ENCODE measurements at places on chromosomes 3 and 15. TPM values are rescaled to one million over a fixed set of nuclear protein-coding genes. Genes with fewer than 3 reads are reported as not detected.
A peak's percentile ranks its signal among the peaks of the same experiment; 100 is the strongest.

GRCh38 chr3:19103510-19103909 lies 44.8 kb upstream of the KCNH8 start:
- DNase-seq, result peak; percentile 32
- no peaks in the 10 kb centered on the region for H3K27me3 ChIP-seq
- peaks cover 7% of the 10 kb centered on the region for H3K4me1 ChIP-seq
- H3K36me3 ChIP-seq, result peaks cover 2% of the 10 kb centered on the region
- H3K4me3 ChIP-seq, result peak overlapping the region; percentile 78
- H3K27ac ChIP-seq, result no peak overlapping the region

DNA sequence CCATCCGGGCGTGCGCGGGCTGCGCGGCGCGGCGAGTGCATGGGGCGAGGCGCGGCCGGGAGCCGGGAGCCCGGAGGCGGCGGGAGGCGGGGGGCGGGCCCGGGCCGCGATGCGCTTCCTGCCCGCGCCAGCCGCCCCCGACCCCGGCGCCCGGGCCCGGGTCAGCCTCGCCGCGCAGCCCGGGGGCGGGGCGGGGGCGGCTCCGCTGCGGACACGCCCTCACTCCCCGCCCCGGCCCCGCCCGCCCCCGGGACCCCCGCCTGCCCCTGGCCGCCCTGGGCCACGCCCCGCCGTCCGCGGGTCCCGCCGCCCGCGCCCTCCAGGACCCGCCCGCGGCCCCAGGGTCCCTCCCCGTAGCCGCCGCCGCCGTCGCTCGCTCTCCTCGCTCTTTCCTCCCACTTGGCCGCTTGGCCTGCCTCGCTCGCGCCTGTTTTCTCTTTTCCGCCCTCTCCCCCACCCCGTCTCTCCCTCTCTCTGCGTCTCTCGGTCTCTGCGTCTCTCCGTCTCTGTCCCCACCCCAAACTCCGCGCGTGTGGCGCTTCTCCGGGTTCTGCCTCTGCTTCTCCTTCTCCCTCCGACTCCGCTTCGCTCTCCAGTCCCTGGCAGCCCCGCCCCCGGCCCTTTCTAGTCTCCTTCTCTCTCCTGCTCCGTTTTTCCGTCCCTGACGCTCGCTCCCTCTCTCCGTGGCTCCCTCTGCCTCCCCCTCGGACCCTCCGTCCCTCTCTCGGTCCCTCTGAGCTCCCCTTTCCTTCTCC lies at the start of gene PLXND1:
Gene PLXND1 (minus strand): TSS at position 41 of the 755 bp plus-strand sequence. CDS start 37 bp downstream, at position 4.
- peaks cover 14% of the 10 kb centered on the region for H3K27me3 ChIP-seq
- no peak within 1 kb of the TSS for H3K27ac ChIP-seq
- peak within 1 kb of the TSS; percentile 76 for H3K4me3 ChIP-seq
- H3K36me3 ChIP-seq, result peaks cover 2% of the 10 kb centered on the region
- H3K4me1 ChIP-seq, result peaks cover 12% of the 10 kb centered on the region

DNA sequence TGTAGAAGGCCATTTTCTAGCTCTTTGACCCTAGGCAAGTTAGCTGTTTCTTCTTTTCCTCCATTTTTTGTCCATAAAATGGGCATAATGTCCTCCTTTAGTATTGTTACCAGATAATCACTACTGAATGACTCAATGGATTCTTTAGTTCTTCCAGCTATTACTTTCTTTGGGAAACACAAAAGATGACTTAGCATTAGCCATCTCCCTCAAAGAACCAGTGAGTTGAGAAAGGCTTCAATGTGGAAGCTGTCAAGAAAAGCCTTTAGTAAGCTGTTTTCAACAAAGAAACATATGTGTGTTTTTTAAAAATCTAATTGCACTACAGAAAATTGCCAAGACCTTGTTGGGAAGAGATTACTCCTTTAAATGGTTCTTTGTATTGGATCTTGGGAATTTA lies 135.7 kb downstream of the SLC9A9 start:
- no peaks in the 10 kb centered on the region for H3K36me3 ChIP-seq
- no peak overlapping the region for H3K27ac ChIP-seq
- no peaks in the 10 kb centered on the region for H3K27me3 ChIP-seq
- no peak for DNase-seq
- peaks cover 3% of the 10 kb centered on the region for H3K4me1 ChIP-seq
- no peak overlapping the region for H3K4me3 ChIP-seq

DNA sequence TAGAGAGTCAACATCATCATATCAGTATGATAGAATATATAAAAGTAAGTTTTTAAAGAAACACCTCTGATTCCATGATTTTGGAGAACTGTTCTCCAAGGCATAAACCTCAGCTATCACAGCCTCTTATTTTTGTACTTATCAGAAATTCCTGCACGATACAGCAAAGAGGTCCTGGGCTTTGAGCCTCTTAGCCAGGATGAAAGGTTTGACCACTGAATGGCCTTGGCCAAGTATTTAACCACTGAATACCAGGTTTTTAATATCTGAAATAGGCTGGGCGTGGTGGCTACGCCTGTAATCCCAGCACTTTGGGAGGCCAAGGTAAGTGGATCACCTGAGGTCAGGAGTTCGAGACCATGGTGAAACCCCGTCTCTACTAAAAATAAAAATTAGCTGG lies 1.9 kb upstream of the FAM174B start:
- H3K36me3 ChIP-seq, result no peaks in the 10 kb centered on the region
- no peak overlapping the region for H3K27ac ChIP-seq
- H3K4me1 ChIP-seq, result peaks cover 16% of the 10 kb centered on the region
- H3K4me3 ChIP-seq, result no peak overlapping the region

DNA sequence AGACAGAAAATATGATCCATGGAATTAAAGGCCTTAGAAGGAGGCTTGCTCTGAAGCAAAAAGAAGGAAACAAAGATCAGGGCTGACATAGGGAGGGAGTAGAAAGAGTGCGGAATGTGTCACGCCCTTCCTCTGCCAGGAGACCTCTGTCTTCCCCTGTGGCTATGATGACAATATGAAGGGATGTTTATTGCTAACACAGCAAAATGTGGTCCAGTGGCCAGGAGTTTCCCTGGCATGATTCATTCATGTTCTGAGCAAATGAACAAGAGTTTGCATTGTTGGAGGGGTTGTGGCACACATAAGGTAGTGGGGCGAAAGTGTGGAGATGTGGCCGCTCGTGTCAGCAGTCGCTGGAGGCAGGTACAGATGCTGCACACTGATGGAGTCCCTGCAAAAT lies 169.4 kb downstream of the SHQ1 start:
- H3K27me3 ChIP-seq, result peaks cover 2% of the 10 kb centered on the region
- no peaks in the 10 kb centered on the region for H3K36me3 ChIP-seq
- no peak overlapping the region for H3K27ac ChIP-seq
- H3K4me1 ChIP-seq, result peaks cover 6% of the 10 kb centered on the region
- no peak overlapping the region for H3K4me3 ChIP-seq
- peak; percentile 21 for DNase-seq

- H3K36me3 ChIP-seq, result no peaks in the 10 kb centered on the region
- H3K4me1 ChIP-seq, result no peaks in the 10 kb centered on the region
- no peak overlapping the region for H3K4me3 ChIP-seq
- no peak for DNase-seq
- H3K27ac ChIP-seq, result no peak overlapping the region
Measured at GRCh38 chr3:59142556-59142955, 92.7 kb upstream of the CFAP20DC start.

GRCh38 chr15:84980196-84981053 lies 1.2 kb upstream of the PDE8A start:
- peak overlapping the region; percentile 90 for H3K4me3 ChIP-seq
- DNase-seq, result peak; percentile 89
- H3K27ac ChIP-seq, result peak overlapping the region; percentile 92
- no peaks in the 10 kb centered on the region for H3K27me3 ChIP-seq
- H3K4me1 ChIP-seq, result peaks cover 32% of the 10 kb centered on the region

GRCh38 chr3:140898340-140899180 lies 43.1 kb upstream of the SLC25A36 start:
- no peak for DNase-seq
- H3K27me3 ChIP-seq, result peaks cover 10% of the 10 kb centered on the region
- H3K27ac ChIP-seq, result no peak overlapping the region
- no peaks in the 10 kb centered on the region for H3K4me1 ChIP-seq
- no peak overlapping the region for H3K4me3 ChIP-seq

Gene GOLGA8O
- total RNA-seq, result not detected

Gene ERC2
- not detected for total RNA-seq

All from activated CD4-positive, alpha-beta memory T cell treated with anti-CD3 and anti-CD28 coated beads for 36 hours (primary cell).